ENCODE measurements at places on chromosomes 16 and 17.
A peak's percentile ranks its signal among the peaks of the same experiment; 100 is the strongest.

DNA sequence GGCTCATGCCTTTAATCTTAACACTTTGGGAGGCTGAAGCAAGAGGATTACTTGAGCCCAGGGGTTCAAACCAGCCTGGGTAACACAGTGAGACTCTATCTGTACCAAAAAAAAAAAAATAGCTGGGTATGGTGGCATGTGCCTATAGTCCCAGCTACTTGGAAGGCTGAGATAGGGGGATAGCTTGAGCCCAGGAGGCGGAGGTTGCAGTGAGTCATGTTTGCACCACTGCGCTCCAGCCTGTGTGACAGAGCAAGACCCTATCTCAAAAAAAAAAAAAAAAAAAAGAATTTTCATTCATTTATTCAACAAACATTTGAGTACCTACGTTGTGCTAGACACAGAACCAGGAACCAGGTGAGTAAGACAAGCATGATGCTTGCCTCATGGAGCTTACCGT lies 73.6 kb upstream of the MRTFB start:
- no peak overlapping the region for H3K27ac ChIP-seq
- no peaks in the 10 kb centered on the region for H3K4me1 ChIP-seq
- H3K36me3 ChIP-seq: no peaks in the 10 kb centered on the region
- no peaks in the 10 kb centered on the region for H3K27me3 ChIP-seq
- no peak overlapping the region for H3K4me3 ChIP-seq
- DNase-seq: no peak

- H3K27ac ChIP-seq: no peak within 1 kb of the TSS
- H3K36me3 ChIP-seq: no peaks in the 10 kb centered on the region
- no peaks in the 10 kb centered on the region for H3K27me3 ChIP-seq
- DNase-seq: no peak
- no peak within 1 kb of the TSS for H3K4me3 ChIP-seq
These were observed at the start of gene DPEP3 for GRCh38 chr16:67979955-67980678. Gene DPEP3 (minus strand): TSS chr16:67980499. CDS start chr16:67980380, 119 bp downstream.

DNA sequence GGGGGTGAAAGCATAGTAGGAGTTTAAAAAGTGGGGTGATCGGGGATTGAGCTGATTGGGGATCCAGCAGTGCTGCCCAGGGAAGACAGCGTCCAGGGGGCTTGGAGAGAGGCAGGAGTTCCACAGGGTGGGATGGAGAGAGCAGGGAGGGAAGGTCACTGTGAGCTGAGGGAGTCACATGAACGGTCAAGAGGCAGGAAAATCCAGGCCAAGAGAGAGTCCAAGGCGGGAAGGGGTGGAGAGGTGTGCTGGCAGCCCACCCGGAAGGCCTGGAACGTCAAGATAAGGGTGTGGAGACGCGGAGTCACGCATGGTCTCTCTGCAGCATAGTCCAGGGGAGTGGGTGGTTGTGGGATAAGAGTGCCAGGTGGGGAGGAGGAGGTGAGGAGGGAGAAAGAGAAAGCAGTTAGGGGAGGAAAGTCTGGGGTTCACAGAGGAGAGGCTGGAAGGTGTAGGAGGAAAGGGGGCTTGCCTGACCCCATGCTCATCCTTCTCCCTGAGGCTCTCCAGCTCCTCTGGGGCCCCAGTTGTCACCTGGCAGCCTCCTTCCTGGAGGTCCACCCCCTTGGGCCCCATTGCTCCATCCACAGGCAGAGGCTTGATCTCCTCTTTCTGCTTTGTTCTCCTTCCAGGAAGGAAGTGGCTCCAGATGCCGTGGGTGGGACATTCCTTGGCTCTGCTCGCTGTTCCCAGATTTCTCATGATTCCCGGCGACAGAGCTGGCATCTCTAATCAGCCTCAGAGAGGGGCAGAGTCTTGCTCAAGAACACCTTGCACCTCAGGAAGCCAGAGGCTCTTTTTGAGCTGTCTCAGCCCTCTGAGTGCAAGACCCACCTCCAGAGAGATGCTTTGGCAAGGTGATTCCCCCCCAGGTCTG lies 28.7 kb downstream of the CCR7 start:
- H3K4me1 ChIP-seq: peaks cover 45% of the 10 kb centered on the region
- H3K27me3 ChIP-seq: no peaks in the 10 kb centered on the region
- peak overlapping the region; percentile 82 for H3K27ac ChIP-seq
- DNase-seq: no peak
- H3K4me3 ChIP-seq: no peak overlapping the region
- no peaks in the 10 kb centered on the region for H3K36me3 ChIP-seq

GRCh38 chr17:41678907-41679739 lies 9.6 kb upstream of the EIF1 start:
- H3K4me3 ChIP-seq: peak overlapping the region; percentile 4
- no peak for DNase-seq

DNA sequence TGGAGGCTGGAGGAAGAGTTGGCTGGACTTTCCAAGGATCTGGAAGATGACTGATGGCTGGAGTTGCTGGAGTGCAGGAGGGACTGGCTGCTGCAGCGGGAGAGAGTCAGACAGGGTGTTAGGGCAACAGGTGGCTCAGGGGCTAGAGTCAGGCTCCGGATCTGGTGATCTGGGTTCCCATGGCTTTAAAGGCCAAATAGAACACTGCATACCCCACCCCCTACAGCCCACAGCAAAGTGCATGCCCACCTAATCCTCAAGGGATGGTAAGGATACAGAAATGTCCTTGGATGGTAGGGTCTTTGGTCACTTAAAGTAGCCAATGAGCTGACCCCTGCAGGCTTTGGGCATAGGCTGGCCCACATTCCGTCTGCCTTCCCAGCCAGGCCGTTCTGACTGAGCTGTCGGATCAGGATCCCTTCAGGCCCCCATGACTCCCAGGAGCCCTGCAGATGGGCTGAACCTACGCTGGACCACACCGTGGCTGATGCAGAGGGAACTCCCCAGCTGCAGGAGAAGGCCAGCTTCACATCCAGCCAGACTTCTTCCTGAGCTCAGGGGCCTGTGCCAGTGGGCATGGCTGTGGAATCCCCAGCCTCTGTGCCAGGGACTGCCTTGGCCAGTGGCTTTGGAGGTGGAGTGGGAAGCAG lies 13.9 kb downstream of the TNS4 start:
- peaks cover 84% of the 10 kb centered on the region for H3K4me1 ChIP-seq
- no peaks in the 10 kb centered on the region for H3K27me3 ChIP-seq
- H3K27ac ChIP-seq: peak overlapping the region; percentile 100
- DNase-seq: no peak
- H3K4me3 ChIP-seq: no peak overlapping the region
- H3K36me3 ChIP-seq: peaks cover 100% of the 10 kb centered on the region

- H3K36me3 ChIP-seq: peaks cover 24% of the 10 kb centered on the region
- H3K4me3 ChIP-seq: peak overlapping the region; percentile 90
- no peaks in the 10 kb centered on the region for H3K27me3 ChIP-seq
- no peak for DNase-seq
These were observed 141.2 kb downstream of the SEC14L1 start for GRCh38 chr17:77281904-77282367.

DNA sequence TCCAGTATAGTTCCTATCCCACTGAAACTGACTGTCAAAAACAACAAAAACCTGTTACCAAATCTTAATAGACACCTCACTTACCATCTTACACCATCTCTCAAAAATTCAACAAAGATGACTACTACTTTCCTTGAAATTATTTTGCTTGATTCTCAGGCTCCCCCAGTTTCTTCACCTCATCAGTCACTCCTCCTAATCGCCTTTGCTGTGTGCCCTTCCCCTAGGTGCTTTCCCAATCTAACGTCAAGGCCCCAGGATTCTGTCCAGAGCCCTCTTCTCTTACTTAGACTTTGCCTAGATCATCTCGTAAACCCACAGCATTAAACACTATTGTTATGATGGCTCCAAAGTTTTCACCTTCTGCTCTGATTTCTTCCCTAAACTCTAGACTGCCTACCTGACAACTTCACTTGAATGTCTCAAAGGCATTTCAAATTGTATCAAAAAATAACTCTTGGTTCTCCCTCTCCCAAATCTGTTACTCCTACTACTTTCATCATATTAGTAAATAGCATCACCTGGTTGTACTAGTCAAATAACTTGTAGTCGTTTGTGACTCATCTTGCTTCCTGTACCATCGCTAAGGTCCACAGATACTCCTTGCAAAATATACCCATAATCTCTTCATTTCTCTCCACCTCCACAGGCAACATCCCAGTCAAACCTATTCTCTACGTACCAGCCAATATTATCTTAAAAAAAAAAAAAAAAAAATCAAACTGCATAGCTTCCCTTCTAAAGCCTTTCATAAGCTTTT lies 18.0 kb downstream of the C16orf87 start:
- no peak for DNase-seq
- H3K4me3 ChIP-seq: no peak overlapping the region
- peaks cover 13% of the 10 kb centered on the region for H3K4me1 ChIP-seq
- no peaks in the 10 kb centered on the region for H3K27me3 ChIP-seq
- H3K36me3 ChIP-seq: peaks cover 6% of the 10 kb centered on the region

DNA sequence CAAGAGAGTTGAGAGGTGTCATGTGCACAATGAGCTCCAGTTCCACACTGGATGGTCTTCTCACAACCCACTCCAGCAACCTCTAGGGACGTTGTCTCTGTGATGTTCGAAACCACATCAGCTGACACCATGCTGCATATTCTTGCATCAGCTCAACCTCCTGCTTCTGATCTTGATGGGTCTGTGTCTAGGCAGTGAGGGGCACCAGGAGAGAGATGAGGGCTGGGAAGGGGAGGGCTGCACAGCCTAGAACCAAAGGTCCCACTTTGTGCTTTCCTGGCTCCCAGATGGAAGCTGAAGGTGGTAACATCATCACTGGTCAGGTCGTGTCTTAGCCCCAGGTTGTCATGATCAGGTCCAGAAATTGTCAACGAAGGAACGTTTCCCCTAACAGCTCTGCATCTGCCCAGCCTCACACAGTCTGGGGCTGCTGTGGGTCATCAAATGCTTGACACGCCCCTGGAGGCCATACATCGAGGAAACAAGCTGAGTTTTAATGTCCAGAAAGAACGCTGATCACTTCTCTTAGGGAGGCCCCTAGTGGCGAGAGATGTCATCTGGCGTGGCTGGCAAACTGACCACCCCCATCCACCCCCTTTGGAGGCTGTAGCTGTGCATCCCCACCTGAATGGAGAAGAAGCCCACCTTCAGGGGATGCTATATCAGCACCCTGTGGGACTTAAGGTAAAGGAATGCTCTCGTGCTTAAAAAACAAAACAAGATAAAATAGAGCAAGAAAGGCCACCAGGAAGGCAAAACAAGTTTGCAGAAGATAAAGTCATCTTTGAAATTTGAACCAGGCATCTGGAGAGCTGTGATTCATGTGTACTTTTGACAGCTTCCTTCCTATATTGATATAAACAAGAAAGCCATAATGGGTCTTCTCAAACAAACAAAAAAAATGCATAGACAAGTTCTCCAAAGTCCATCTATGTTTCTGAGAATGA lies 58.3 kb downstream of the WIPI1 start:
- H3K36me3 ChIP-seq: no peaks in the 10 kb centered on the region
- H3K4me3 ChIP-seq: no peak overlapping the region
- no peaks in the 10 kb centered on the region for H3K4me1 ChIP-seq
- no peak for DNase-seq

DNA sequence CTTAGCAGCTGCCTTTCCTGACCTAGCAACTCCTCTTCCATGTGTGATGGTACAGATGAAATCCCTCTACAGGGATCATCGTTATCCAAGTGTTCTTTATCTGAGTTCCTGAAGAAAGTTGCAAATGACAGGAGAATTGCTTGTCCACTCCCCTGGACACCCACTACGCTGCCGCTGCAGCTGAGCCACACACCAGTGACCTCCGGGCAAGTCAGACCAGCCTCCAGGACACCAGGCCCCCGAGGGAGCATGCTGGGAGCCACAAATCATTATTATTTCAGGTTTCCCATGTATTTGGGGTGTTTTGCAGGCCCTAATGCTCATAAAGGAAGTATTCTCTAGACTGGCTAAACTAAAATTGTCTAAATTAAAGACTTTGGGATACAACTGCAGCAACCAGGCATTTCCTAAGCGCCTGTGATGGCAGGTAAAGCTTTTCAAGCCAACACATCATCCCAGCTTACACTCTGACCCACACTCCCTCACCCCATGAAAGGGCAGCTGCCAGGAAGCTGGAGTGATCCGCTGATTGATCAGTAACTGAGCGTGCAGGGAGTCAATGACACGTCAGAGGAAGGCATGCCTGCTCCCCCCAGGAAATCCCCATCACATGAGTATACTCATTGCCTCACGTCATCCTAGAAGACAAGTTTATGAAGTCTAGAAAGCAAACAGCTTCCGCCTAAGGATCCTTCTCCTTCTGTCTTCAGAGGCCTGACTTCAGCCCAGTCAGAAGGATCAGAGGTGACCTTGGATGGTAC lies 14.4 kb downstream of the FA2H start:
- no peak for DNase-seq
- H3K4me1 ChIP-seq: peaks cover 6% of the 10 kb centered on the region
- no peaks in the 10 kb centered on the region for H3K36me3 ChIP-seq
- no peaks in the 10 kb centered on the region for H3K27me3 ChIP-seq

DNA sequence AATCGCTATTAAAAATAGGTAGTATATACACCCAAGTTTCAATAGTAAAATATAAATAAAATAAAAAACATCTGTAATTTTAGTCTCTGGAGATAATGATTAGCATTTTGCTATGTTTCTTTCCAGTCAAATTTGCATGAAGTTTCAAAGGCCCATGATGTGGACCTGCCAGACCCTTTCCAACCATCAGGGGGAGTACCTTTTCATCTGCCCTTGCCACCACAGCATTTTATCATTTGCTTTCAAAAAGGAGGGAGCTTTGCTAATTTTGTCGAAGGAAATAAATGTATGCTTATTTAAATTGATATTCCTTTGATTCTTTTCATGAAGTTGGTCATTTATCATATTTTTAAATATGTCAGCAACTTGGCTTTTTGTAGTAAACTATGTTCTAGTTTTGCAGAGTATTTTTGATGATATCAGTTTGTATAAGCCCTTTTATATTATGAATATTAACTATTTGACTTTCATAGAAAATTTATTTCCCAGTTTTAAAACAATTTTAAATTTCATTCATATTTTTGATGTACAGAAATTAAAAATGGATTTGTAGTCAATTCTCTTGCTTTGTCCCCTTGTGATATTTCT lies 115.2 kb upstream of the NETO2 start:
- no peaks in the 10 kb centered on the region for H3K4me1 ChIP-seq
- no peak overlapping the region for H3K27ac ChIP-seq
- no peak for DNase-seq
- H3K36me3 ChIP-seq: peaks cover 22% of the 10 kb centered on the region

DNA sequence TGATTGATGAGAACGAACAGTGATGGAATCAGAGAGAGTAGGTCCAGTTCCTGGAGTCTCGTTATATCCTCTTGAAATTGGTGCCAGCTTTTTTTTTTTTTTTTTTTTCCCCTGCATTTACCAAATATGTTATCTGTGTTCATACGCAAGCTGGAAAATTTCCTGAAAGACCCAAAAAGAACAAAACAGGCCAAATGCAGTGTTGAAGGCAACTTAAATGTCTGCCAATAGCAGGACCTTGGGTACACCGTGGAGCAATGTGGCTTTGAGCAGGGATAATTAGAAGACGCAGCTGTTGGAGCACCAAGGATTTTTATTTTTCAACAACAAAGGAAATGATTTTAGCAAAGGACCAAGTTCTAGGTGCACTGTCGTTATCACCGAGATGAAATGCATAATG lies 105.0 kb downstream of the ABCC6 start:
- H3K4me1 ChIP-seq: no peaks in the 10 kb centered on the region
- no peak for DNase-seq
- no peak overlapping the region for H3K4me3 ChIP-seq
- H3K27ac ChIP-seq: no peak overlapping the region

- no peak overlapping the region for H3K27ac ChIP-seq
- H3K27me3 ChIP-seq: no peaks in the 10 kb centered on the region
- H3K36me3 ChIP-seq: peaks cover 18% of the 10 kb centered on the region
These were observed 243.1 kb downstream of the SEC14L1 start for GRCh38 chr17:77383613-77384608.
